Transverse colon (tissue), 4 donors: ENCODE measurements at places on chromosomes 3 and 15.

- no peak for DNase-seq
These were observed 35.2 kb downstream of the AP4E1 start for GRCh38 chr15:50943638-50944037.

DNA sequence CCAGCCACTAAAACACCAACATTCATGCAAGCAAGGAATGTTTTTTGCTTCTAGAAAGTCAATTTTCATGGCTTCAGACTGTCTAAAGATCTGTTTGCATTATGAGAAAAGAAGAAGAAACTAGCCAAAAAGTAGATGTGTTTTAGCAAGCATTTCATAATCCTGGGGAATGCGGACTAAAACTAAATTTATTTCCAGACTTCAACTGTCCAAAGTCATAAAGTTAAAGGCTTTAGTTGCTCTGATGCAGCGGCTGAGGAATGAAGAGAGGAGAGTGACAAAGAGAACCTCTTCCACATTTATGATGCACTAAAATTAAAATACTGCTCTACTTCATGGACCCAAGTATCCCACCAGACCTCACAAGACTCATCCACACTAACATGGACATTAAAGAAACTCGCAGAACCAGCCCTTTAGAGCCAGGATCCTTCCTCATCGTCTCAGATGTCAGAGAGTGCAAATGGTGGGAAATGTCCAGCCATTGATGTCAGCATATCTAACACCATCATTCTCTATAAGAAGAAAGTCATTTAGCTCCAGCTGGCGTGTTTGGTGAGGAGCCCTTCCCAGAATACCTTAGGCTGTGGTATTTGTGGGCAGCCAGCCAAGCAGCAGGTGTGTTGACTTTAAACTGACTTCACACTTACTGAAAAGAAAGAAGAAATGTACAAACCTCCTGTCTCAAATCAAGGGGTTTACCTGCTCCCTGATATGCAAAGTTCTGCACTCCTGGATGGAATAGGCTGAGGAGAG, 17.4 kb downstream of the FYCO1 start:
- DNase-seq: peak; percentile 89

DNA sequence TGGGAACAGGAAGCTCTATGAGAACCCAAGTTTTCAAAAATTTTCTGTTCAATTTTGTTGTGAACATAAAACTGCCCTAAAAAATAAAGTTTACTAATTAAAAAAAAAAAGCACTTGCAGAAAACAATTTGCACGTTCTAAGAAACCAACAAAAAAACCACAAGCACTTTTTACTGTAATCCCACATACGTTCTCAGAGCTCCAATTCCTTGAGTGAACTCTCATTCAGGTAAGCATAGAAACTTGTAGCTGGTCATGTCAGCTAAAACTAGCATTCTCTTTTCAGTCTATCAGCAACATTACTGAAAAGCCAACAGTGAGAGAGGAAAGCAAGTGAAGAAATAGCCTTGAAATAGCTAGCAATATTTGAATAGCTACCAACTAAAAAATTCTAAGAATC, 11.5 kb upstream of the TMF1 start:
- DNase-seq: no peak

- no peak for DNase-seq
These were observed 502.5 kb upstream of the NECTIN3 start for GRCh38 chr3:110569073-110569472.

DNA sequence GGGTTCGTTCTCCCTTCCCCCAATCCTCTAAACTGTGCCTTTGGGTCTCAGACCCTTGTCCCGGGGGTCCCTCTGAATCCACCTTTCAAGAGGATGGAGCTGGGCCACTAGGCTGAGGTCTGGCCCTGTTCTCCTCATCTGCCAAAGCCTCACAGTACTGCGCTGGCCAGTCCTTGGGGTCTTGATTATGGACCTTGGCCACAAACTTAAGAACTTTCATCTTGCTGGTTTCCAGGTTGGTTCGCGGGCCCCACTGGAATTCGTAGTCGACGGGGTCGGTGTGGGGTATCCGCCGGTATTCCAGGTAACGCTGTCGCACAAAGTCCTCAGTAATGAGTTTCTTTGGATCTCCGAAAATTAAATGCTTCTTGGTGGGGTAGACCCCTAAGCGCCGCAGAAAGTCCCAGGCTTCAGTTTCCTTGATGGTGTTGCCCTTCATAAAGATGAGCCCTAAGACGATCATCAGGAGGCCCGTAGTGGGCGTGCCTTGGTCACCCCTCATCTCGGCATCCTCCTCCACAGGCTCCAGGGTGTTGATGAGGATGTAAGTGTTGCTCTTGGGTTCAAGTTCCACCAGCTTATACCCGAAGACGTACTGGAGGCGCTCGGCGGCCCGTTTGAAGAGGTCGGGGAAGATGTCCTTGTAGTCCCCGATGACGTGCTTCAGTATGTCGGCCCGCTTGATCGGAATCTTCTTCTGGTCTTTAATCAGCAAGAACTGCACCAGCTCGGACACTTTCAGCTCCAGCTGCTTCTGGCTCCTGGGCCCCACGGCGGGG, 727 bp downstream of the NSMCE3 start:
- peak; percentile 47 for DNase-seq

GRCh38 chr3:186526256-186526606, 17.9 kb downstream of the CRYGS start:
- no peak for DNase-seq

DNA sequence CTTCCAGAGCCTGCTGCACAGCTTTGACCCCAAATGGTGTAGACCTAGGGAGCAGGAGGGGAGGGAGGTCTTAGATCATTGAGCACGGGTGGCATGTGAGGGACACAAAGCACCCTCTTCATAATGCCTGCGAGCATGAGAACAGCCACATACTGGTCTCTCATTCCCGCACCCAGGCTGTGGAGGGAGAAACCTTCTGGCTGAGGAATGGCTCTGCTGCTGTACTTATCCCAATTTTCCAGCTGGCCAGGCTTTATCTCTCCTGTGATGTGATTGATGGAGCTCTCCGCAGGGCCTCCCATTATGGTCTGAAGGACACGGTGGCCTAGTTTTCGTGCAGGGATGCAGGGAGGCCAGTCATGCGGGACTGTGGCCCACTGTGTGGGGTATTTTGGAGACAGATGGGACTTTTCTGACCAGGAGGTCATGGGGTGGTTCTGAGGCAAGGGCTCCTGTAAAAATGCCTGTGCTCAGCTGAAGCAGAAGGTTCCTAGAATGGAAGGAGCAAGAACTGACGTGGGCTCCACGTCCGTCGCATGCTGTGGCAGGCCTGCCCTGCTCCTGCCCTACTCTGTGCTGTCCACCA, 251.5 kb downstream of the PLCL2 start:
- no peak for DNase-seq
